Activated CD8-positive, alpha-beta memory T cell treated with anti-CD3 and anti-CD28 coated beads for 1 hour (primary cell): ENCODE measurements at places on chromosomes 6 and 20.

- no peak for DNase-seq
Observed at GRCh38 chr6:158000530-158001307, 19.1 kb downstream of the SYNJ2 start.

GRCh38 chr6:36958775-36959554 is 4.4 kb downstream of the PI16 start:
- no peak for DNase-seq

- DNase-seq, result no peak
Observed at GRCh38 chr6:36934901-36935300, 19.6 kb upstream of the PI16 start.

DNA sequence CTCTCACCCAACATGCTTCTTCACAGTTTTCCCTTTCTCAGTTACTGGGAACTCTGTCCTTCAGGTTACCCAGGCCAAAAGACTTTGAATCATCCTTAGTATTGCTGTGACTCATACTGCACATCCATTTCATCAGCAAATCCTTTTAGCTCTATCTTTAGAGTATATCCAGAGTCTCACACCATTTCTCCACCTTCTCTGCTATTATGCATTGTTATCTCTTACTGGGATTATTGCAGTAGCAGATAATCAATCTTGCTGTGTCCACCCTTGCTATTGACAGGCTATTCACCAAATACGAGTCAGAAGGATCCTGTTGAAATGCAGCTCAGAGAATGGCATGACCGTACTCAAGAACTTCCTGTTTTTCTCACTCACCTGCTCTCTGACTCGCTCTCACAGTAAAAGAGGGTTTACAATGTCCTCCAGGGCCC is 57.3 kb downstream of the BCKDHB start:
- DNase-seq, result no peak

- DNase-seq, result no peak
Observed at GRCh38 chr20:37356387-37356786, 10.4 kb downstream of the SRC start.

- DNase-seq, result no peak
Observed at GRCh38 chr6:117548797-117549301, 53.5 kb downstream of the GOPC start.

GRCh38 chr6:4327841-4328240 is 192.5 kb upstream of the ECI2 start:
- DNase-seq, result no peak

- DNase-seq, result no peak
Observed at GRCh38 chr6:105207524-105208269, 27.9 kb upstream of the POPDC3 start.

DNA sequence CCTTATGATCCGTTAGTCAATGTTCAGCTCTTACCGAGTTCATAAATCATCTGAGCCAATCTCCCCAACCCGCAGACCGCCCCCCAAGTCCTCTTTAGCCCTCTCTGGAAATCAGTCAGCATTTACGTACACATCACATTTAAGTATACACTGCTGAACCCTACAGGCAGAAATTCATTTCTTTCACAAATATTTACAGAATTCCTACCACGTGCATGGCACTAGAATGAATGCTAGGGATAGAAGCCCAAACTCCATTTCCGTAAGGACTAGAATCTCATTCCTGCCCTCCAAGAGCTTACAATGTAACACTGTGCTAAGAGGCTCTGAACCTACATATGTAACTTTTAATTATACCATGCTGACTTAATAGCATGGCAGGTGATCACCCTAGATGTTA is 1.8 kb downstream of the OSER1 start:
- no peak for DNase-seq

GRCh38 chr20:63442100-63442493 is 30.4 kb downstream of the KCNQ2 start:
- peak; percentile 15 for DNase-seq

GRCh38 chr6:125009578-125009977 is 47.3 kb downstream of the RNF217 start:
- no peak for DNase-seq

- no peak for DNase-seq
Observed at GRCh38 chr6:100468016-100468622, 3.4 kb upstream of the SIM1 start.

DNA sequence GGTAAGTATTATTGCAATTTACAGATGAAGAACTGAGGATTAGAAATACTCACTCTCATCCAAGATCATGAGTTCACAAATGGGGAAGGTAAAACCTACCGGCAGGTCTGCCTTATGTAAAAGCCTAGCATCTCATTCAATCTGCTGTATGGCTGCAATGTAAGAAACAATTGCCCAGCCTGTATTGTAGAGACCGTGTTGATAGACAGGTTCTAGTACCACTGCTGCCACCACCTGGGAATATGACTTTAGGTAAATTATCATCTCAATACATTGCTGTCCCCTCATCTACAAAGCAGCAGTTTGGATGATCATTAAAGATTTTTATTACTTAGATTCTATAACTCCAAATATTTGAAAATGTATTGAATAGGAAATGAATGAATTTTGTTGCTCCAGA is 23.3 kb upstream of the ARHGAP18 start:
- DNase-seq, result no peak

- DNase-seq, result peak; percentile 39
Observed at GRCh38 chr6:28944412-28944865, 20.7 kb upstream of the TRIM27 start.

GRCh38 chr6:18186033-18186432 is 30.8 kb downstream of the KDM1B start:
- no peak for DNase-seq

- DNase-seq, result no peak
Observed at GRCh38 chr6:528989-529388, 127.9 kb downstream of the HUS1B start.

DNA sequence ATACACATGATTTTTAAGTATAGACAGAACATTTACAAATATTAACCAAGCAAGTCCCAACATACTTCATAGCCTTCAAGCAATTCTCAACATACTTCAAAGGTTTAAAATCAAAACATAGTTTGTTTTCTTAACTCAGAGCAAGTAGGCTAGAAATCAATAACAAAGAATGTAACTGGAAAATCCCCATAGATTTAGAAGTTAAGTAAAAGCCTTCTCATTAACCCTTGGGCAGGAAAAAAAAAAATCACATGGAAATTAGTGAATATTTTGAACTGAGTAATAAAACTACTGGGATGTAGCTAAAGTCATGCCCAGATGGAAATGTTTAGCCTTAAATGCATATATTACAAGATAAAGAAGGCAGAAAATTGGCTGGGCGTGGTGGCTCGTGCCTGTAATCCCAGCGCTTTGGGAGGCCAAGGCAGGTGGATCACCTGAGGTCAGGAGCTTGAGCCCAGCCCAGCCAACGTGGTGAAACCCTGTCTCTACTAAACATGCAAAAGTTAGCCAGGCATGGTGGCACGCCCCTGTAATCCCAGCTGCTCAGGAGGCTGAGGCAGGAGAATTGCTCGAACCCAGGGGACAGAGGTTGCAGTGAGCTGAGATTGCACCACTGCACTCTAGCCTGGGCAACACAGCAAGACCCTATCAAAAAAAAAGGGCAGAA is 316.1 kb downstream of the TAF4 start:
- DNase-seq, result no peak

DNA sequence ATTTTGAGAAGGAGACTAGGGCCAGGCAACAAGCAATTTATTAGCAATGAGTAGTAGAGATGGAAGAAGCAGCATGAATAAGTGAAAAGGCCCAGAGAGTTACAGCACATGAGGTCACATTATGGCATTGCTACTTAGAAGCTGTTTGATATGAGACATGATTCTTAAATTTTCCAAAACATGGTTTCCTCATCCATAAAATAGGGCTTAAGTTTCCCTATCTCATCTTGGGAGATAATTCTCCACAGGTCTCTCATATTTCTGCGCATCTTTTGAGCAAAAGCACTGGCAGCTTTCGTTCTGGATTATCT is 656.1 kb downstream of the EPHA7 start:
- no peak for DNase-seq

DNA sequence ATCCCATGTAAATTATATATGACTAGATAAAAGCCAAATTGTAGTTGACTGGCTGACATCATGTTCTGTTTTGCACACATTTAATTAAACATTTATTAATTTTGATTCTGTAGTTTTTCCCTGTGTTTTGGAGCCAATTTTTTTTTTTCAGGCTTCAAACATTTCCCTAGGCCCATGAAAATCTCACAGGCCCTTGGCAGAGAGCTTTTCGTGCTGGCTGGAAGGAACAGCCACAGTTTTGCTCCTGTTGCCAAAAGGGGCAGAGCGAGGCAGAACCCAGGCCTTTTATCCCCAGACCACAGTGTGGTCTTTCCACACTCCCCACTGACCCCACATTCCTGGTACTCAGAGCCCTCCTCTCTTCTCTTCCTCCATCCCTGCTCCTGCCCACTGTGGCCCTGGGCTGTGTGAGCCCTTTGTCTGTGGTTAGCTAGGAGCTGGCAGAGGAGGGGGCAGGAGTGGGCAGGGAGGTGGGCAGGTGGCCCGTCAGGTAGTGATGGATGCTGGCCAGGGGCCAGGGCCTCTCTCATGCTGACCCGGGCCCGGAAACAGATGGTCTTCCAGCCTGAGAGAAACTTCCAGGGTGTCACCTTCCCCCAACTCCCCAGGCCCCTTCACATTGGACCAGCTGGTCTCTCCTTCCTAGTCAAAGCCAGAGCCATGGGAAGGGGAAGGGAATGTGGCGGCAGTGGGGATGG is 19.4 kb upstream of the CCM2L start:
- DNase-seq, result no peak

DNA sequence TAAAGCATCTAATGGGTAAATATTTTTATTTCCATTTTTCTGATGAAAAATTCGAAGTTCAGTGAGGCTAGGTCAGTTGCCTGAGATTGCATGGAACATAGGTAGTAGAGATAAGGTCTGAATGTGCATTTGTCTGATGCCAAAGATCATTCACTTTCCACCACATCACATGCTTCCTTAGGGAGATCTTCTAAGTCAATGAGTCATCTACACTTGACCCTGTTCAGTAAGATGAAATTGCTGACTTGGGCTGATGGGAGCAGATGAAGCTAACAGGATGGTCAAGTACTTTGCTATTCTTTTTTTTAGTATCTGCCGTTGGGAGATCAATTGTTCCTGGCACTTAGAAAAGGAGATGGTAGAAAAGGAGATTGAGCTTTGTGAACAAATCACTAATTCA is 511.3 kb downstream of the PHF3 start:
- DNase-seq, result no peak

- no peak for DNase-seq
Observed at GRCh38 chr6:135121434-135121833, 59.7 kb upstream of the MYB start.

GRCh38 chr6:166499350-166500163 is 86.9 kb downstream of the RAMACL start:
- no peak for DNase-seq

DNA sequence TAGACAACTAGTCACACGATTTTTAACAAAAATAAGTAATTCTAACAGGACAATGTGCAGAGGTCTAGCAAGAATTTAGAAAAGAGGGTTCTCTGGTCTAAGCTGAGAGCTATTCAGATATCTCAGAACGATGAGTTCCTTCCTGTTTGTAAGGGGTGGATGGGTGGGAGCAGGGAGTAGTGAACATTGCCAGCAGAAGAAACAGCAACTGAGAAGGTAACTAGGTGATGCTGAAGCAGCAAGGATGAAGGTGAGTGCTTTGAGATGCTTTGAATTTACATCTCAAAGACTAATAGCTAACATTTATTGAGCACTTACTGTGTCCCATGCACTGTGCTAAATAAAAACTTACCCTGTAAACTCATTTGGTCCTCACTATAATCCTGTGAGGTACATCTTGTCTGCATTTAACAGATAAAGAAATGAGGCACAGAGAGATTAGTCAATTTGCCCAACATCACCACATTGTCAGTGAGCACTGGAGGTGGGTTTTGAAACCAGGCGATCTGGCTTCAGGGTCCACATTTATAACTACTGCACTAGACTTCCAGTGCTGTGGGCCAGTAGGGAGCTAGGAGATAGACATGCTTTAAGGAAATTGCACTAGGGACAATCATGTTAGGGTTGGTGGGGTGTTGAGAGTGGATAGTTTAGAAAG is 15.7 kb downstream of the BRD2 start:
- no peak for DNase-seq

- DNase-seq, result peak; percentile 47
Observed at GRCh38 chr6:20319520-20320357, 81.9 kb upstream of the E2F3 start.

DNA sequence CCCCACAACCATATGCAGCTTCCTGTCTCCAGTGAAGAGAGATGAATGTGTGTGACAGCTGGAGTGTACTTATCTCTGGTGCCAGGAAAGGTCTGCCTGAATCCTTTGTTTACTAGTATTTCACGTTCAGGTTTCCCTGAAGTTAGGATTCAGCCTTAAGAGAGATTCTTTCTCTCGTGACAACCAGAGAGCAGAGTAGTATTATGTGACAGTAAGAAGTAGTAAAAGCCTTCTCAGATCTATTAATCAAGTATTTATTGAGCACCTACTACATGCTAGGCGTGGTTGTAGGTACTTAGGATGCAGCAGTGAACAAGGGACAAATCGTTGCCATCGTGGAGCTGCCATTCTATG is 949 bp downstream of the KIFC1 start:
- DNase-seq, result no peak

DNA sequence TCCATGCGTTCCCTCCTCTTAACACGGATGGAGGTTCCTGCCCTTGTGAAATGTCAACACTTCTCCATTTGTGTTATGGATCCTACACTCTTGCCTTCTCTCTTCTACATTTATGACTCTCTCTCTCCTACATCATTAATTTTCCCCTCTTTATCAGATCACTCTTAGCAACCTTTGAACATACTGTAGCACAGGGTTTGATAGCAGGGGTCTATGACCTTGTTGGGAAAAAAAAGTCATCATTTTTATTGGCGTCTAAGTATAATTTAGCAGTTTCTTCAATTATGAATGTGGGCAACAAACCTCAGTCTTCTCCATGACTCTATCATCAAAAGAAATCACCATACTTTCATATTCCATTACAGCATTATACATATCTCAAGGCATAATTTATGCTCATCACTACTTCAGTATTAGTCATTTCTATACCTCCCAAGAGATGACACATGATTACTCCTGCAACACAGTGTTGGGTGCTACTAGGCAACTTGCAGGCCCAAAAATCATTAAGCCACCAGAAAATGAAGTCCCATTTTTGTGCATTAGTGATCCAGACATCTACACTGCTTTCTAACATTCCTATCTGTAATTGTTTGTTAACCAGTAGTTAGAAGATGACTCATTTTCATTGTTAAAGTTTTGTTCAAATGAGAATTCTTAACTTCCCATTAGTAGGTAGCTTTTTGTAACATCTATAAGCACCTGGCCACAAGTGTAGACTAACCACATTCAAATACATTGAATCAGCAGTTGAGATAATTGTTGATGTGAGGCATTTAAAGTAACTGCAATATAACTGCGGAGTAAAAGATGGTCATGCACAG is 9.5 kb downstream of the CYP39A1 start:
- no peak for DNase-seq
